ENCODE measurements at places on chromosomes 11 and 22.
A peak's percentile ranks its signal among the peaks of the same experiment; 100 is the strongest.

DNA sequence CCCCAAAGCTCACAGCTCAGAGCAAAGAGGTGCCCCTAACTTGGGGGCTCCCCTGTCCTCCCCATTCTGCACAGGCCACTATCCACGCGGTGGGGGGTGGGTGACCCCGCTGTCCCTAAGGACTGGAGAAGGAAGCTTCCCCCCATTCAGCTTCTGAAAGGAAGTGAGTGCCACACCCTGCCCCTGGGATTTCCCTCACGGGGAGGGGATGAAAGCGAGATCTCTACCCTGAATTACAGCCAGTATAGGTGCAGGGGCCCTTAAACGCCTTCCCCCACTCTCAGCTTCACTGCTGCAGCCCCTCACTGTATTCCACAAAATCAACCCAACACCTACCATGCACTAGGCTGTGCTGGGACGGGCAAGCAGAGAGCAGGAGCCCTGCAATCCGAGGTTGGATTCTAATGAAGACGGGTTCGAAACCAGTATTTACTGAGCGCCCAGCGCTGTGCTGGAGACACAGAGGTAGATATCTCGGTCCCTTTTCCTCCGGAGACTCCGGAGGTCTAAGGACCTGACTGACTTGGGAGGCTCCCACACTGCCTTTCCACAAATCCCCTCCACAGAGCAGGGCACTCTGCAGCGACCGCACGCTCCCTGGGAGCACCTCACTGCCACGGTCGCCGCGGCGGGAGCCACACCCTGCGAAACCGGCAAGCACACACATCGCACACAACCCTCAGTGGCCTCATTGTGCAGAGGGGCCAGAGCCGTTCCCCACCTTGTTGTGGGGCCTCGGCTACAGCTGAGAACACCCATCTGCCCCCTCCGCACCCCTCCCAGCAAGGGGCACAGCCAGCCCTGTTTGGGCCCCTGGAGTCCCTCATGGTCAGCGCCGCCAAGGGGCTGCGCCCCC lies 1.8 kb downstream of the AHNAK start:
- DNase-seq = no peak

- peak; percentile 61 for DNase-seq
These were observed 597.2 kb upstream of the ANO3 start for GRCh38 chr11:25734591-25735211.

DNA sequence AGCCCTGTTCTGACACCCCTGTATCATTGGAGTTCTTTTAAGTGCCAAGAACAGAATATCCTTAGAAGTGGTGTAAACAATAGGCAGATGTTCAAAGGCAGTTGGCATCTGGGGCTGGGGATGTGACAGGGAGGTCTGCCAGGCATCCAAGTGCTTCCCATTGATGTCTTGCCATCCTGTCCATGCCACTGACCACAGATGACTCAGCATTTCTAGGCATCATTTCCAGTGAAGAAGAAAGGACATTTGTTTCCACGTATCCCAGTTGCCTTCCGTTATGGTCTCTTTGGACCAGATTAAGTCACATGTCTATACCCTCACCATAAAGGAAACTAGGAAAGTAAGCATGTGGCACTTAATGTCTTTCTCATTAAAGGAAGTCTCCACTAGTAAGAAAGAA lies 76.7 kb upstream of the BARX2 start:
- no peak for DNase-seq

DNA sequence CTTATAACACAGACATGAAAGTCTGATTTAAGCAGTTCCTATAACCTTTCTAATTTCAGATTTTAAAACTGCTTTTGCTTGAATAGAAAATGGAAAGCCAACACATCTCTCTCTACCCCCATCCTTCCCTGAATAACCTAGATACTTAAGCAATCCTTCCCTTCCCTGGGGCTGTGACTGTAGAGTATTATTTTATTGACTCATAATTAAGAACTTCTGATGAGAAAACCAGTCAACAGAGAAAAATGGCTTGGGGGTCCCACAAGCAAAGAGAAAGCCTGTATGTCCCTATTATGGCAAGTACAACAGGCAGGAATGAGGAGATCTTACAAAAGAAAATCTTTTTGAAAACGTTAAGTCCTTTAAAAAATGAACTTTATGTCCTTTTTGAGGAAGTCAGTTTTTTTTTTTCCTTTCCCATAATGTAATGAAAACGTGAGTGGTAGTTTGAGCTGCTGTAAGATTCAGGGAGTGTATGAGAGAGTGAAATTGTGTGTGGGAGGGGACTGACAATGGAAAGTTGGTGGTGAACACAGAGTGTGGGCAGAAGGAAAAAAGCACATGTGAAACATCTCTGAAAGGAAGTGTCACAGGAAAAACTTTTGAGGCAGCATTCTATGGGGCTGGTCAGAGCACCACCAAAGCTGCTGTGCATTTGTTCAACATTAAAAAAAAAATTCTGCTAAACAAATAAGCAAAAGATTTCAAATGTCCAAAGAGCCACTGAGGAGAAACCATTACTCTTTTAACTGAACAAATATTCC lies 154.6 kb downstream of the MAML2 start:
- DNase-seq = peak; percentile 75

DNA sequence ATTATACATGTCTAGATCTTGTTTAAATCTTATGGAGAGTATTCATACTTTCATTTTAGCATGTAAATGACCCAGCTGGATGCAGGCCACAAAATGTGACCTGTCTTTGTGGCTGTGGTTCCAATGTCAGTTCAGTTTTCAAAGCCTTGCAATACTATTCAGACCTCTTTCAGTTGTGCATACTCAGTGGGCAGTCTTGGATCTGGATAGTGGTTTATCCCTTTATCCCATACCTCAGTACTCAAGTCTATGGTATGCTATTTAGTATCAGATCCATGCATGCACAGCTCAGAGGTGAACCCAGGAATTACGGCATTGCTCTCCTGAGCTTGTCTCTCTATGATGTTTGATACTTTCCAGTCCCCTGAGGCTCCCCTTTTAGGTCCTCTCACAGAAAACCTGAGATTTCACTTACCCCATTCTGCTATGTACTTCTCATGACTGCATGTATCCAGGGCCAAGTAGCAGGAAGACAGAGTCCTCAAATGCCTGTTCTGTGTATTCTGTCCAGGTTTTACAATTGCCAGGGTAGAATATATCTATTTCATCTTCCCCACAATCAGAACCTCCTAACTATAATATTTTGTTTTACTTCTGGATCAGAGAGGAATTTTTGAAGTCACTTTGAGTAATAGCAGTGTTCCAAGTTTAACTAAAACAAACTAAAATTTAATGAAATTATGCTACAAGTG lies 6.9 kb upstream of the P4HA3 start:
- no peak for DNase-seq

DNA sequence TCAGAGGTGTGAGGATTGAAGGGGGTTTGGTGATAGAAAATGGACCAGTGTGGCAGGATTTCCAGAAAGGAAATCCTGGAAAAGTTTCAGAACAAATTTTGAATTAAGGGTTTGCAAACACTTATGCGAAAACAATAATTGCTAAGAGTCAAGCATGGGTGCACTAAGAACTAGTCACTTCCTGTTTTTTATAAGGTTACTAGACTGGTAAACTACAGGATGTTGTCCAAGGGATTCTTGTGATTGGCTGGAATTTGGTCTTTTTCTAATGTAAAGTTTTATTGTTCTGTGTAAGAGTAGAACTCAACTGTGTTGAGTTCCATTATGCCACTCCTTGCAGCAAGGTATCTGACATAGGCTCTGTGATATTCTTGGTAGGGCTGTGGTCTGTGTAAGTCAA lies 54.1 kb downstream of the LIF start:
- no peak for DNase-seq

DNA sequence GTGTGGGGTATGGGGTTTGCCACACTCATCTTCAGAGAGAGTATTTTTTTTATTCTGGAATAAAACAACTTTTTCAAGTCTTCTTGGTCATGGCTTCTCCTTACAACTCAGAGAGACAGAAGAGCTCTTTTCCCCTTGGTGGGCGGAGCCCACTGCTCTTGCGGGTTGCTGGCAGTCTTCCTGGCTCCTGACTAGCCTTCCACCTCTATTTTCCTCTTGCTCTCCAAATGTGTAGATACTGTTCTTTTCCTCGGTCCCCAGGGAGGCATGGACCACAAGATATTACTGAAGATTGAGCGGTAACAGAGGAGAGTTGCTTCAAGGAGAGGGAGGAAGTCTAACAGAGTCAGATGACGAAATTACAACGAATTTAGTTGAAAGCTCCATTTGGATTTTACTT lies 210.6 kb downstream of the NTM start:
- no peak for DNase-seq

DNA sequence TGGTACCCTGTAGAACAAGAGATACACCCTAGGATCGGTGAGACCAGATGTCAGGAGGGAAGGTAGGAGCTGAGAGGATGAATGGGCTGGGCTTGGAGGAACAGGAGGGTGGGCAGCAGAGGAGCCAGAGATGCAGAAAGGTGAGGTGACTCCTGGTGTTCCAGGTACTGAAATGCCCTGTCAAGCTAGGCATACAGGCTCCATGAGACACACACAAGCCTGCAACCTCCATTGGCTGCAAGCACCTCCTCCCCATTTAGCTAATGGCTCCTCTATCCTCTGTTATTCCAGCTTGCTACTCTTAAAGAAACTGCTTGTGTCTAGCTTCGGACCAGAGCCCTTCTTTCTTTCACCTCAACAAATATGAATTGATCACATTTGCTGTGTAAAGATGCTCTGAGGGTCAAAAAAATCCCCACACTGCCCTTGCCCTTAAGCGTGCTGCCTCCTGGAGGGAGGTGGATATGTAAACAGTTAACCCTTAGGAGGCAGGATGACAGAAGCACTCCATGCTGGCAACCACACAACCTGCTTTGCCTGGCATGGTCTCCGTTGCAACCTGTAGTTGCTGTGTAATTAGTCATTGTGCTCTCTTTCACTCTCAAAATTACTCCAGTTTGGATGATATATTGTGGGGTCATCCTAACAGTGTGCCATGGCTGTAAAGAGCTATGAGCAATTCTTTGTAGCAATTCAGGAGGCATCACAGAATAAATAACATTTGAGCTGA lies 156.0 kb downstream of the PKNOX2 start:
- DNase-seq = no peak

DNA sequence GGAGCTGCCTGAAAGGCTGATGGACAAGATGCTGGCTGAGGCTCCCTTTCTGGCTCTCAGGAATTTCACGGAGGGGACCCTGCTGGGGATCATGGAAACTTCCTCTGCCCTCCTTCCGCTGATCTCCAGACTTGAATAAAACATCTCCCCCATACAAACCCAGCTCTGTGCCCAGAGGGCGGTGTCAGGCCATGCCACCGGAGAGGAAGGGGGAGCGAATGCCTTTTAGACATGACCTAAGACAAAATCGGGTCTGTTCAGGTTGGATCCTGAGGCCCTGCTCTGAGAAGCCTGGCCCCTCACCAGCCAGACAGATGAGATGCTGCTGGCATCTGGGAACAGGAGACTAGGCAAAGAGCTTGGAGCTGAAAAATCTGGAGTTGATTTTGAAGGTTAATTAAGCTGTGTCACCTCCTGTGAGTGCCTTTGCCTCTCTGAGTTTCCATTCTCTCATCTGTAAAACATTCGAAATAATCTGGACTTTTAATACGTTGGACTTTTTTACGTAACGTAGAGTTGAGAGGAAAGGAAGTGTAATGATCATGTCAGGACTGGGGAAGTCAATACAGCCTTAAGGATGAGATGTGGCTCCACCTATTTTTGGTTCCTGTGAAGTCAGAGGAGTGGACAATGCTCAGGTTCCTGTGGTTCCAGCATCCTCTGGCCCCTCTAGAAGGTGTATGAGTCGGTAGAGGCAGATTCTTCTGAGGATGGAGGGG lies 163.6 kb downstream of the ST3GAL4 start:
- DNase-seq = no peak

GRCh38 chr11:13288375-13289029 lies 10.9 kb downstream of the BMAL1 start:
- no peak for DNase-seq

GRCh38 chr11:76371170-76371569 lies 9.8 kb downstream of the THAP12 start:
- DNase-seq = peak; percentile 77

DNA sequence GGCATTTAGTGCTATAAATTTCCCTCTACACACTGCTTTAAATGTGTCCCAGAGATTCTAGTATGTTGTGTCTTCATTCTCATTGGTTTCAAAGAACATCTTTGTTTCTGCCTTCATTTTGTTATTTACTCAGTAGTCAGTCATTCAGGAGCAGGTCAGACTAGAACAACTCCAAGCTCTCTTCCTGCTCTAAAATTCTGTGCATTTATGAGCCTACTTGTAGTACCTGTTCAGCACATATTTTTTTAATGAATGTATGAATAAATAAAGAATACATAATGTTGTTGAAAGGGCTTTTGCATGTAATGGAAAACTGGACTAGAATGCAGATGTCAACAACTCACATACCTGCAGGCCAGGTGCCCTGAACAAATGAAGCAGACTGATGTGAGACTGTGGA lies 13.7 kb upstream of the HEPHL1 start:
- DNase-seq = no peak

DNA sequence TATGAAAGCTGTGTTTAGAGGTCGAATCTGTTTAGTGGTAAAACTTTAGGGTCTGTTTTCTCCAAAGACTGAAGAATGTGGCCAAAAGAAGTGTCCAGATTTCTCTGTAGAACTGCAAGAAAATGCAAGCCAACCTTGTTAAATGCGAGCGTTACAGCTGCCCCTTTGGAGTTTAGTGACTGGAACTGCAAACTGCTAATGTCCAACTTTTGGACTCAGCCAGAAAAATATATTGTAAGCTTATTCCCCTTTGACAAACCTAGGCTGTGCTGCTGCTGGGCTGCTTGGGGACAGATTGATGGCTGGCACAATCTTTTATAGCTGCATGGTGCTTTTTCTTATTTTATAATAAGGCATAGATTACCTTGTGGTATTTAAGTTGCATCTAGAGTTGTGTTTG lies 3.9 kb downstream of the TEAD1 start:
- DNase-seq = no peak

GRCh38 chr11:66258473-66258893 lies 10.0 kb upstream of the RAB1B start:
- DNase-seq = no peak

- DNase-seq = peak; percentile 30
These were observed 15.3 kb upstream of the SYTL2 start for GRCh38 chr11:85826116-85826855.

GRCh38 chr11:59271247-59271755 lies 58.6 kb upstream of the MPEG1 start:
- DNase-seq = no peak

GRCh38 chr11:10401696-10402392 lies 53.2 kb upstream of the AMPD3 start:
- DNase-seq = no peak
